ENCODE measurements at places on chromosomes 3 and 15.

DNA sequence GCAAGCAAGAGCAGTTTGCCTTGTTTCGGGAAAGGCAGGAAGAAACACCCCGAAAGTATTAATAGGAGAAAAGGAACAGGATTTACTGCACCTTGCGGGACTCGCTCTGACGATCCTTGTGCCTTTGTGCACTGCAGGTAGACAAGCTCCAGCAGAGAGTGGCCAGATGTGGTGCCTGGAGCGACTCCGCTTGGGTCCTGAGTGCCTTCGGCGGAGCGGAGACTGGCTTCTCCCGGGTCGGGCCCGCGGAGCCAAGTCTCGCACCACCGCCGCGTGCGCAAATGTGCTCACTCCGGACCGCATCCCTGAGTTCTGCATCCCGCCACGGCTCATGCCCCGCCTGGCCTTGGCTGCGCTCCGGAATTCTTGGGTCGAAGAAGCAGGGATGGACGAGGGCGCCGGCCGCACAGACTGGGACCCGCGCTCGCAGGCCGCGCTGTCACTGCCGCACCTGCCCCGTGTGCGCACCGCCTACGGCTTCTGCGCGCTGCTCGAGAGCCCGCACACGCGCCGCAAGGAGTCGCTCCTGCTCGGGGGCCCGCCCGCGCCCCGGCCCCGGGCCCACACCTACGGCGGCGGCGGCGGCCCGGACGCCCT, 769 bp downstream of the C2CD4A start:
- DNase-seq: no peak

DNA sequence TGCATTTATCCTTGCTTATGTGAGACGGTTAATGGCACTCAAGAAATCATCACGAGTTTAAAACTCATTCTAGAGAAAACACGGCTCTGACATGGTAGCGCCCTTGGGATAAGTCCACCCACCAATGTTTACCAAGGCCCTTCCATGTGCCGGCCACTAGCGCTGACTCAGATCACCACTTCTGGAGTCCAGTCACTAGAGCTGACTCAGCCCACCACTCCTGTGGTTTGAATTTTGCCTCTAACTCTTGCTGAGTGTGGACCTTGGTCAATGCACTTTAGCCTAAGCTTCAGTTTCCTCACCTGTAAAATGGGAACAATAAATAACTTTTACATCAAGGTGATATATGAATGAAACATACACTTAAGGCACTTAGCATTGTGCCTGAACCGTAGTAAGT, 358.4 kb upstream of the PROK2 start:
- peak; percentile 24 for DNase-seq

DNA sequence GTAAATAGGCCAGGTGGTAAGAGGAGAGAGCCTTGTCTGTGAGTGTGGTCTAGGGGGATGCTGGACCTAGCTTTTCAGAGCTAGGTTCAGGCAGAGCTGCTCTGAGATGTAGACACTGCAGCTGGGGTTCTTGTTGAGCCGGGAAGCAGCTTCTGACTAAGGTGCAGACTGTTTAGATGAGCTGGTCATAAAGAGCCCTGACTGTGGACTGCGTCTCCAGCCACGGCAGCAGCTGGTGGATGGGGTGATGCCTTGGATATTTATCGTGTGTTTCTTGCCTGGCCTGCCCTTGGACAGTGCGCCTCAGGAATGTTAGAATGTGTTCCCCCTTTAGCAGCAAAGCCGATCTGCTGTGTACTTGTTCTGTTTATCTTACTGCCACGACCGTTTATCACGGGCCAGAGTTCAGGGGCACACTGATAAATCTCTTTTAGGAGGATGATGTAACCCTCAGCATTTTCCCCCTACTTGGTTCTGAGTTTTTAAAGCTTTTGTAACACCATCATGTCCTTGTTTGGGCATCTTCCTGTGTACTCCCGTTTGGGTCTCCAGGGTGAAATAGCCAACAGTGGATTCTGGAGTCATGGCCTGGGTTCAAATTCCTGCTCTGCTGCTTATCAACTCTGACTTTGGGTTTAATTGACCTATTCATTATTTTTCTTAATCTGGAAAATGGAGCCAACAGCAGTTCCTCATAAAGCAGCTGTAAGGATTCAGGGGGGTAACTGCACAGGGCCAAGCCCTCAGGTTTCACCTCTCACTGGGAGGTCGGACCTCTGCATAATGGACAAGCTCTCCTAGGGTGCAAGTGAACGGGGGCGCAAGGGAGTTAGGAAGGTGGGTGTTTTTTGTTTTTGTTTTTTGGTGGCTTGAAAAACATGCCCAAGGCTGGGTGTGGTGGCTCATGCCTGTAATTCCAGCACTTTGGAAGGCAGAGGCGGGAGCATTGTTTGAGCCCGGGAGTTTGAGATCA, 51.4 kb downstream of the FLNB start:
- DNase-seq: peak; percentile 32

- DNase-seq: no peak
These were observed 991 bp downstream of the SOX2 start for GRCh38 chr3:181712553-181713279.

- no peak for DNase-seq
These were observed 246.0 kb upstream of the NAALADL2 start for GRCh38 chr3:174613173-174613572.

GRCh38 chr3:115708540-115708939, 85.2 kb downstream of the GAP43 start:
- DNase-seq: no peak

- peak; percentile 79 for DNase-seq
These were observed 657 bp downstream of the TLNRD1 start for GRCh38 chr15:81001152-81002008.

DNA sequence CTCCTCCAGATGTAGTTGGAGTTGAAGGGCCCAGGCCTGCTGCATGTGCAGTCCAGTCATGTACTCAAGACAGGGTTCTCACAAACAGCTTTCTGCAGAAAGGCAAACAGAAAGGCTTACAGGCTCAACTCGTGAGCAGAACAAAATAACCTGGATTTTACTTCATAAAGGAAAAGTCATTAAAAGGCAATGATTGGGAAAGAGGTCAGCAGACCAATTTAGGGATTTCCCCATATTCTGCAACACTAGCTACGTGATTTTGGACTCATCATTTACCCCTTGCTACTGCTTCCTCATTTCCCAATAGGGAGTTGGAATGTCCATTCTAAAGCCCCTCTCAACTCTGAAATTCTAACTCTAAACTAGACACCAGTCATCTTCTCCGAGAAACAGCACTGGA, 18.1 kb downstream of the METTL6 start:
- DNase-seq: peak; percentile 97

GRCh38 chr3:176296066-176296597, 901.1 kb downstream of the TBL1XR1 start:
- no peak for DNase-seq

DNA sequence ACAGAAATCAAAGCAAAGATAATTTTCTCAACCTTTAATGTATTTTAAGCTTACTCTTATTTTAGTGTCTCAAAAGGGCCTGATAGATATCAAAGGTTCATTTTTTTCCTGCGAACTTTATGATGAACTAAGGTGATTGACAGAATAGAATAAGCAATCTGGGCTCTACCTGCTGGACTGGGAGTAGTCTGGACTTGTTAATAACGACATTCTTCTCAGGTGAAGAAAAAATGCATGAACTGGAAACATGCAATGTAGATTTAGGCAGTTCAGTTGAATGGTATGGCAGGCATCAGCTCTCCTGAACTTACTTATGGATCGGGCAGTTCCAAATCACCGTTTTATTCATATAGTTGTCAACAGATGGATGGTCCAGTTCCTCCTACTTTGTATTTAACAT, 189.7 kb upstream of the ZBTB20 start:
- DNase-seq: no peak

GRCh38 chr3:156489462-156489911, 65.4 kb downstream of the SSR3 start:
- peak; percentile 25 for DNase-seq

DNA sequence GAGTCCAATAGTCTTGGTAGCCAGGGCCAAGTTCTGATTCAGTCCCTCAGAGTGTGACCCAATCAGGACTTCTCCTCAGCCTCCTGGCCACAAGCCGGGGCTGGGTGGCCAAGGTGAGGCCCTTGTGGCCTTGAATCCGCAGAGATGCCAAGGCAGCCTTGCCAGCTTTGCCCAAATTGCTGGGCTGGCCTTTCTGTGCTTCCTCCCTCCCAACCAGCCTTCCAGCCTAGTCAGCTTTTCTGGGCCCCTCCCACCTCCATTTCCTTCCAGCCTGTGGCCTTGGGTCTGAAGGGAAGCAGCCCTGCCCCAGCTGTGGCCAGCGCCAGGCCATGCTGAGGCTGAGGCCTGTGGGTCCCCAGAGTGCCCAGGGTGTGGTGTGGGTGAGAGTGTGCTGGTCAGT, 34.3 kb upstream of the ANKDD1A start:
- peak; percentile 74 for DNase-seq

DNA sequence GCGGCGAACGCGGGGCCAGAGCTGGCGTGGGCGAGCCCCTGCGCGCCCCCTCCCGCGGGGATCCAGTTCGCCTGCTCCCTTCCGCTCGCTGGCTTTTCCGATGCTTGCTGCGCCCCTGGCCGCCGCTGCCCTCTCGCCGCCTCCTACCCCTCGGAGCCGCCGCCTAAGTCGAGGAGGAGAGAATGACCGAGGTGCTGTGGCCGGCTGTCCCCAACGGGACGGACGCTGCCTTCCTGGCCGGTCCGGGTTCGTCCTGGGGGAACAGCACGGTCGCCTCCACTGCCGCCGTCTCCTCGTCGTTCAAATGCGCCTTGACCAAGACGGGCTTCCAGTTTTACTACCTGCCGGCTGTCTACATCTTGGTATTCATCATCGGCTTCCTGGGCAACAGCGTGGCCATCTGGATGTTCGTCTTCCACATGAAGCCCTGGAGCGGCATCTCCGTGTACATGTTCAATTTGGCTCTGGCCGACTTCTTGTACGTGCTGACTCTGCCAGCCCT, 721 bp downstream of the P2RY1 start:
- no peak for DNase-seq

DNA sequence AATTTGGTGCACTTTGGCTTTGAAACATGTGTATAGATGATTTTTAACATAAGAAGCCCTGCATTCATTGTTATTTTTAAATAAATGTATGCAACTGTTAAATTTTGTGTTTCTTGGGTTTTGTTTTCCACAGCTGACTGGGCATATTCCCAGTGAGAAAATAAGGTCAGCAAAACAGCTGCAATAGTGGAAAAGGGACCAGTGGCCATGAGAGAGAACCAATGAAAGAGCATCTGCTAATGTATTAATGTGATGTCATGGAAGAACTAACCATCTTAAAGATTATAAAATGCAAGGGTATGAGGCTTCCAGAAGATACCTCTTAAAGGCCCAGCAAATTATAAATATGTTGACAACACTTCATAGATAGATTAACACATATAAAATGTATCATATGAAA, 31.0 kb upstream of the KBTBD12 start:
- DNase-seq: no peak

GRCh38 chr15:66287461-66288057, 5.8 kb upstream of the DIS3L start:
- DNase-seq: peak; percentile 40

DNA sequence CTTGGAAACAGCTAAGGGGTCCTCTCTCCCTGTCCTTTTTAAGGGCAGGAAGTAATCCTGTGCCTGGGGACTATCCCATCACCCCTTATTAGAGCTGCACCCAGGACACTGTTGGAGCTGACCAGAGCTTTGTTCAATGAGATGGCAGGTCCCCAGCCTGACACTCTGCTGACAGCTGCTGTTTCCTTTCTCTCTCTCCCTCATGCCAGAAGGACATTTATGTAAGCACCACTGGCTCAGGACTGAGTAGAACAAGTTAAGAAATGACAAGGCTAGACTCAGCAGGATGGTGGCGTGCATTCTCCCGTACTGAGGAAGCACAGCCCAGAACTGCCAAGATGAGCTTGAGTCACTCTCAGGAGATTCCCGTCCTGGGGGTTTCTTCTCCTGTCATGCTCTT, 17.3 kb downstream of the GJD2 start:
- no peak for DNase-seq

- peak; percentile 60 for DNase-seq
These were observed 36.2 kb upstream of the SLC6A6 start for GRCh38 chr3:14366248-14366647.

- DNase-seq: no peak
These were observed 8.6 kb downstream of the GABRR3 start for GRCh38 chr3:98026425-98027084.

DNA sequence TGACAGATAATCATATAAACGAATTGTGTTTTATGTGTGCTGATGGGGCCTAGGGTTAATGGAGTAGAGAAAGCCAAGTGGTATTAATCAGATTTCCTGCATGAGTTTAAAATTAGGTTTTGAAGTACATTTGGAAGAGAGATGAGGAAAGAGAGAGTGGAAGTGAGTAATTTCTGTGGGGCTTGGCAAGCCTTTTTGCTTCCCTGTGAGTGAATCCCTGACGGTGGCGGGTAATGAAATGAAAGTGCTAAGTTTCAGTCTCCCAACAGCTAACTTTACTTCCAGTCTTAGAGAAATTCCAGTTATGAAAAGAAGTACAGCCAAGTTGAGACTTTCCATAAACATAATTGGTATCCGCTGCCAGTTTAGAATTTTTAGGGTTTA, 139.4 kb downstream of the BBX start:
- peak; percentile 83 for DNase-seq

DNA sequence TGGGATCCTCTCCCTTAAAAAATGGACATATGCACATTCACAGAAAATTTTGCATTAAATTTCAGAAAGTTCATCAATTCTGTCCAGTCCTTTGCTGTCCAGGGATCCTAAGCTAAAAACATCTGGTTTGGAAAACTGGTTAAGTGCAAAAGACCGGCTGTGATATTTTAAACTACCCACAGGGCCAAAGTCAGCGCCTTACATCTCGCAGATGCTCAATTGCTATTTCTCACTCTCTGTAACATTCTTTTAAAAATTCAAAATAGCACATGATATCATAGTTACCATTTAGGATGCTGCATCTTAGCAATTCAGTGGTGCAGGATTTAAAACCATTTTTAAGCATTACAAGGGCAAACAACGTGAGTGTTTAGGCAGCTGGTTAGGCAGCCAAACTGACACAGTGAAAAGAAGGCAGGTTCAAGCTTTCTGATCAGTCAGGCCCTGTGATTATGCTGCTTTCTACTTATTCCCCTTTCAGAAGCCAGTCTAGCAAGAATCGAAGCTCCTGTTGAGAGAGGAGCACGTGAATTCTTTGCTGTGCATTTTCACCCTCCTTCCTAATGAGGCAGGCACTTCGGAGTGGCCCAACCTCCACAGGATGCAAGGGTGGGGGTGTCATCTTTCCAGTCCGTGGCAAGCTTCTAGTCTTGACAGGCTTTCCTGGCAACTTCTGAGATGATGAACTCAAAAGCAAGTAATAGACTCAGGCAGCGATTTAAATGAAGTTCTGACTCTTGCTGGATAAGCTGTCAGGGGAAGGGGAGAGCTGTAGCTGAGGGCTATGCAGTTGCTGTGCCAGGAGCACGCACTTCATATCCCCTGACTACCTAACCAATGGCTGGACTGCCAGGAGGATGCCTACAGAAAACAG, 8.8 kb downstream of the PRICKLE2 start:
- no peak for DNase-seq

DNA sequence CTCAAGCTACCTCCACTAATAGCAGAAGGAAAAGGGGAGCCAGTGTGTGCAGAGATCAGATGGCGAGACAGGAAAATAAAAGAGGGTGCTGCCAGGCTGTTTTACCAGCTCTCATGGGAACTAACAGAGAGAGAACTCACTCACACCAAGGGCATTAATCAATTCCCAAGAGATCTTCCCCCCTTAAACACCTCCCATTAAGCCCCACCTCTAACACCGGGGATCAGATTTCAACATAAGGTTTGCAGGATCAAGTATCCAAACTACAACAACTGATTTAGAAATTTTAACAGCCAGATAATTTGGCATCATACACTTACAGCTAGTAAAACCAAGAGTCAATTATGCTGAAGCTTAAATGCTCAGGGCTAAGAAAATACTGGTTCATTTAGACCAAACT, 18.9 kb downstream of the CD200 start:
- DNase-seq: no peak

GRCh38 chr3:79019137-79019923, 748.5 kb downstream of the ROBO1 start:
- DNase-seq: no peak

Measured in inflammatory macrophage treated with lipopolysaccharide for 4 hours (primary cell).